ENCODE measurements at places on chromosomes 16 and 17. TPM values are rescaled to one million over a fixed set of nuclear protein-coding genes. Genes with fewer than 3 reads are reported as not detected.

CNTD1 gene
- total RNA-seq = 0.23 TPM

ADORA2B gene
- 4.2 TPM for total RNA-seq

MT1H gene
- total RNA-seq = 2.7 TPM

DNA sequence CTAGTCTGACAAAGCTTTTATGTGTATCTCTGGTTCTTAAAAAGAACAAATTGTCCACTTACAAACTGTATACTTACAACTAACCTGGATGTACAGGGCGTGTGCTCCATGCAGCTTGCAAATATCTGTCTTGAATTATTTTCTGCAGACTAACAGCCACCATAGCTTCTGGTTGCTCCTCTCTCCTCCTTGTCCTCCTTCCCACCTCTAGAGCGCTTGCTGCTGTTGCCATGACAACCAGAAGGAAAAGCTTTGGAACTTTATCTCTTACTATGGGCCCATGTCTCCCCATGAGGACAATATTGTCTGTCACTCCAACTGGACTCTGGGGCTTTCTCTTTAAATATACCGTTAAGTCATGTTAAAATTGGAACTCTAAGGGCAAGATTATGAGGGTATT lies 71.5 kb upstream of the DHX40 start:
- no peaks in the 10 kb centered on the region for H3K4me1 ChIP-seq
- H3K4me3 ChIP-seq = no peak overlapping the region
- H3K27ac ChIP-seq = no peak overlapping the region
- no peaks in the 10 kb centered on the region for H3K36me3 ChIP-seq

- H3K4me3 ChIP-seq = no peak overlapping the region
- DNase-seq = no peak
- H3K4me1 ChIP-seq = peaks cover 54% of the 10 kb centered on the region
- peaks cover 70% of the 10 kb centered on the region for H3K36me3 ChIP-seq
- H3K27ac ChIP-seq = no peak overlapping the region
These were observed 5.7 kb upstream of the FTSJ3 start for GRCh38 chr17:63833026-63833740.

All from activated CD8-positive, alpha-beta T cell treated with anti-CD3 and anti-CD28 coated beads for 36 hours (primary cell).